ENCODE measurements at places on chromosomes 1 and 21.

- no peaks in the 10 kb centered on the region for H3K36me3 ChIP-seq
- DNase-seq, result no peak
- H3K4me3 ChIP-seq, result no peak overlapping the region
- H3K27ac ChIP-seq, result no peak overlapping the region
- peaks cover 5% of the 10 kb centered on the region for H3K4me1 ChIP-seq
These were observed 63.9 kb downstream of the HTR6 start for GRCh38 chr1:19728413-19729145.

DNA sequence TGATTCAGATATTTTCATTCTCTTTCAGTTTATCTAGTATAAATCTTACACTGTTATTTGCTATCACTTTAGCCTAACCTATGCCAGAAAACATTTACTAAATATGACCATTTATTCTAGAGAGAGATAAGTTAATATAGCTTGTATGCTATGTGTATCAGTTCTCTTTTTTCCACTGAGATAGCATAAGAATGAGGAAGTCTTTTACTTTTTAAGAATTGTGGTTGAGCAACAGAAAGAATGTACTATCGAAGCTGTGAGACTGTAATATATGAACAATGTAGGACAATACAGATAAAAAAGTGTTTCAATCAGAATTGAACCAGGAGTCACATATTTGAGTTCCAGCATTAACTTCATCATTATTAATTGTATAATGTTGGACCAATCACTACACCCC lies 479.9 kb upstream of the PLXNA2 start:
- H3K4me1 ChIP-seq, result no peaks in the 10 kb centered on the region
- no peaks in the 10 kb centered on the region for H3K27me3 ChIP-seq
- H3K36me3 ChIP-seq, result no peaks in the 10 kb centered on the region
- no peak for DNase-seq
- H3K4me3 ChIP-seq, result no peak overlapping the region
- no peak overlapping the region for H3K27ac ChIP-seq

DNA sequence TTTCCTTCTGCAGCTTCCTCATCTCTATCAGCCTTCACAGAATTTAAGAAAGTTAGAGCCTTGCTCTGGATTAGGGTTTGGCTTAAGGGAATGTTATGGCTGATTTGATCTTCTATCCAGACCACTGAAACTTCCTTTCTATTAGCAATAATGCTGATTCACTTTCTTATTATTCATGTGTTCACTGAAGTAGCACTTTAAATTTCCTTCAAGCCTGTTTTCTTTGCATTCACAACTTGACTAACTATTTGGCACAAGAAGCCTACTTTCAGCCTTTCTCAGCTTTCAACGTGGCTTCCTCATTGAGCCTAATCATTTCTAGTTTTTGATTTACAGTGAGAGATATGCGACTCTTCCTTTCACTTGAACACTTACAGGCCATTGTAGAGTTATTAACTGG lies 528.5 kb downstream of the PLPP3 start:
- no peaks in the 10 kb centered on the region for H3K4me1 ChIP-seq
- no peak overlapping the region for H3K4me3 ChIP-seq
- no peaks in the 10 kb centered on the region for H3K36me3 ChIP-seq

- H3K36me3 ChIP-seq, result no peaks in the 10 kb centered on the region
- no peak overlapping the region for H3K27ac ChIP-seq
- no peak overlapping the region for H3K4me3 ChIP-seq
- DNase-seq, result no peak
- no peaks in the 10 kb centered on the region for H3K27me3 ChIP-seq
- peaks cover 25% of the 10 kb centered on the region for H3K4me1 ChIP-seq
These were observed 11.7 kb upstream of the FGR start for GRCh38 chr1:27646676-27647075.
